EL (cell line): ENCODE measurements at places on chromosomes 3 and 15.

DNA sequence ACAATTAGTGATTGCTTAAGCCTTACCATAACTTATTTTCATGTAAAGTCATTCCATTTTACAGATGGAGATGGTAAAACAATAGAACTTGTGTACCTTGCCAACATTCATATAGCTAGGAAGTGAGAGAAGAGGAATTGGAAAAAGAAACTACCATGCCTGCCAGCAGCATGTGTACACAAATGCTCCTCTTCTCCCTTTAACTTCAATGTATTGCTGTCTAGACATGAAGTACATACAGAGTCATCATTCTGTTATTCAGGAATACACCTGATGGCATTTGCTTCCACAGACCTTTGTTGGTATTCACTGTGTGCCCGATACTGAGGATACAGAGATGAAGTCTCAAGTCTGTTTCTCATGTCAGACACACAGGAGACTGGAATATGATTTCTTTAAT lies 7.1 kb upstream of the TMEM207 start:
- no peak for DNase-seq

DNA sequence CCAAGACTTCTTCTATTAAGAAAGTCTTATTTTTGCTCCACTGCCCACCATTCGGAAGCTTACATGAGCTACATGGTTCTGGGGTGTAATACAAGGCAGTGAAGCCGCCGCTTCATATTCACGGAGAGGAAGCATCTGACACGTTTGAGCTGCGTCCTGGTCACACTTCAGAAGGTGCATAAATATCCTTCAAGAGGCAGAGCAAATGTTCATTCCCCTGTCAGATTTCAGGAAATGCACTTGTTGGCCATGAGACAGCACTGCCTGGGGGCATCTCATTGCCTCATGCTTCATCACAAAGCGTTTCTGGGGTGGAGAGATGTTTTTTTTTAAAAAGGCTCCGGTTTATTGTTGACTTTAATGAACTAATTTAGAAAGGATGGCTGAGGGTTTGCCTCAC lies 119.9 kb downstream of the CADPS start:
- DNase-seq: peak; percentile 29

DNA sequence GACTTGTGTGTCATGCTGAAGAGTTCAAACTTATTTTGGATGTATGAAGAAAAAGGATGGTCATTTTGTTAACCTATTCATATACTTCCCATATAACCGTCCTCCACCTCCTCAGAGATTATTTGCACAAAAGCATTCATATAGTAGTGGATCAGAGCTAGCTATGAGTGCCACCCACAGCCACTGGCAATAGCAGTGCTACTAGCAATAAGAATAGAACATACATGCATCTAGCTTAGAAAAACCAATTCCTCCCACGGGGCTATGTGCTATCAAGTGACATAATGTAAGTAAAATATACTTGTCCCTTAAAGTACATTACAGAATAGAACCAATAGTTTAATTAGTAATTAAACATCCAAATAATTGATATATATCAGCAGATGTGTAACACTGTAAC lies 10.3 kb upstream of the ZBED2 start:
- DNase-seq: no peak

DNA sequence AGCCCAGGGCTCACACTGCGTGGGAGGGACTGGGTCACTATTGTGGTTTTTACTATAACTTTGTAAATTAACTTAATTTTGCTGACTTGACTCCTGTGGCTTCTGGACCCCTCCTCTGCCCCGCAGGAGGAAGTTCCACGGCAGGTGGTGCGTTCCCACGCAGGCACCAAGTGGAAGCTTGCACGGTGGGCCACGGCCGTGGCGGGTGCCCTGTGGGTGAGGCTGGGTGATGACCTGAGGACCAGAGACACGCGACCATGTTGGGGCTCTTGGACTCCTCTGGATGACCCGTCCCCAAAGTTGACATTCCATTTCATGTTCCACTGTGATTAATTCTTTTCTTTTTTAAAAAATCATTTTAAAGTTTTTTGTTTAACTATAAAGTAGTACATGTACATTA lies 89.0 kb downstream of the FBLN2 start:
- DNase-seq: no peak

DNA sequence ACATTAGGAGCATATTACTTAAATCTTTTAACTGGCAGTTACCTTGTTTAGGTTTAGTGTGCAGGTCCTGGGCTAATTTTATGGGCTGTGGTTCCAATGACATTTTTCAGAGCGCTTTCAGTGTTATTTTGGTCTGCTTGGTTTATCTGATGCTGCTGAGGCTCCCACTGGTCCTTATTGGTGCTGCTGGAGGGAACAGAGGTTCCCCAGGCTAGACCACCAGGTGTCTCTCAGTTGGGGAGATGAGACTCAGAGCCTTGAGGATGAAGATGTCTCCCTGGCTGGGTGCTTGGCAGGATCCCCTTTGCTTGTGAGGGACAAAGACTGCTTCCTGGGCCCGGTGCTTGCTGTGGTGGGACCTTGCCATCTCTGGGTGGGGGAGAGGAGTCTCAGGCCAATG lies 28.3 kb upstream of the TASOR start:
- no peak for DNase-seq

DNA sequence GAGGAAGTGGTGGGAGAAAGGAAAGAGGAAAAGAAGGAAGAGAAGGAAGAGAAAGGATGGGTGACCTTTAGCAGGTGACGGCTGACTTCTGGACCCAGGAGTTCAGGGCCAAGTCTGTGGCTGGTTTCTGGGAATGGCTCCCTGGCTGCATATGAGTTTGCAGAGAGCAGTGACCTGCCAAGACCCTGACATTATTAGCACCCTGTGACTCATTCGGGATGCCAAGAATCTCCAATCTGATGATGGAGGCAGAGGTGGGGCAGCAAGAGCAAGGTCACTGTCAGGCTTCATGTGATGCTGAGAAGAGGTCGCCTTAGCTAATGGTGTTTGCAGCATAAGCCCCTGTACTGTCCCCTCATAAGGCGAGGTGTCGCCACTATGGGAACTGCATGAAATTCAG lies 42.6 kb downstream of the MYZAP start:
- DNase-seq: peak; percentile 11

- DNase-seq: no peak
Observed at GRCh38 chr3:23994244-23994569, 49.1 kb downstream of the NR1D2 start.

GRCh38 chr15:34759347-34759746 lies 4.5 kb upstream of the GJD2 start:
- DNase-seq: no peak

GRCh38 chr3:67809370-67809935 lies 155.0 kb upstream of the SUCLG2 start:
- no peak for DNase-seq

DNA sequence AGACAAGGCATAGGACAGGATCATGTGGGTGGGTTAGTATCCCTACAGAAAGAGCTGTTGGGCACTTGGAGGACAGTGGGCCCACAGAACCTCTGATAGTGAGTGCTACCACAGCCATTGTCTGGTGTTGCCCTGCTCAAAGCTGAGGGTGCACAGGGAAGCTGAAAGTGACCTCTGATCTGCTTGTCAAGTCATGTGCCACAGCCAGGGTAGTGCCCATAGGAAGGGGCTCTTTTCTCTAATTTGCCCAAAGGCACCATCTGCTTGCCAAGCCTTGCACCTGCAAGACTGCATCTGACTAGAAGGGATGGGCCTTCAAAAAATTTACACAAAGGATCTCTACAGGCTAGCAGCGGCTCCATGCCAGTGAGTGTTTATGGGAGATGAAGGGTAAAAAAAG lies 87.4 kb upstream of the GSK3B start:
- no peak for DNase-seq

DNA sequence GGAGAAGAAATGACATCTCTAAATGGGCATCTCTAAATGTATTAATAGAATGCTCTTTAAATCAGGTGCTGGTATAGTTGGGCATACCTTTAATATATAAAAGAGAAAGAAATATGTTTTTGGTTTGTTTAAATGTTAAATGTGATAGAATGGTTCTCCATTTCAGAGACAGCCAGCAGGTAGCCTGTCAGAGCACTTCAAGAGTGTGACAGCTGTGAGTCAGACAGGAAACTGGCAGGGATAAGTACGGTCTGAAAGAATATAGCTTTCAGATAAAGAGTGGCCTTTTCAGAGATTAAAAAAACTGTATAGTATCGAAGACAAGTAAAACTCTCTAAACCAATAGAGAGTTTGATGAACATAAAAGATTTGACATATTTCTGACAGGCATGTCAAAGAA lies 654.1 kb downstream of the IGSF11 start:
- no peak for DNase-seq

DNA sequence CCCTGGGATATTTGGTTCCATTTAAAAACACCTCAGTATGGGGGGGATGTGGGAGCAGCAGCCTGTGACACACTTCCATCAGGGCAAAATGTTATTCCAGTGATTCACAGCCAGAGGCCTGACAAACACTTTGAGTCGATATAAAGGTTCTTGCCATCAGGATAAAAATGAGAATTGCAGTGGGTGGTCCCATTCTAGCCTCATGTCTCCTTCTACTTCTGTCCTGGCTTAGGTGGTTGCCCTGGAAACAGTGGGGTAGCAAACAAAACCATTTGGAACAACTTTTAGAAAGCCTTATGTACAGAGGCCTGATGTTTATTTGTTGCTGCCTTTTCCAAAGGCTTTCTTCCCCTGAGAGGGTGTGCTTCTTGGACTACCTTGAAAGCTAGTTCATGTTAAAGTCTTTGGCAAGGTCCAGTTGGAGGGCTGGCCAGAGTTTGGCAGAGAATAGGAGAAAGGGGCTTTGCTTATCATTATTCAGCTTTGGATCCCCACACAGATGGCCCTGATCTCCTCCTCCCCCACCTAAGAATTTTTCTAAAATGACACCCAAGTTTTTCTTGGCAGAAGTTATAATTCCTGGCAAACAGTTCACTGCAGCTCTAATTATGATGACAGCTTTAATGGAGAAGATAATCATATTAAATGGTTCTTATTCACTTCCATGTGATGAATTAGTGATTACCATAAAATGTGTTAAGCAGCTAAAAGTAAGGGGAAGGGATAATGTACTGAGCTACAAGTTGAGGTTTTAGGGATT lies 84.2 kb upstream of the ZNF280D start:
- DNase-seq: peak; percentile 63
